ENCODE measurements at places on chromosomes 1 and 21.

- no peak for DNase-seq
Observed at GRCh38 chr1:60141276-60141675, 67.7 kb upstream of the C1orf87 start.

GRCh38 chr1:33979341-33979740 is 115.5 kb downstream of the HMGB4 start:
- no peak for DNase-seq

DNA sequence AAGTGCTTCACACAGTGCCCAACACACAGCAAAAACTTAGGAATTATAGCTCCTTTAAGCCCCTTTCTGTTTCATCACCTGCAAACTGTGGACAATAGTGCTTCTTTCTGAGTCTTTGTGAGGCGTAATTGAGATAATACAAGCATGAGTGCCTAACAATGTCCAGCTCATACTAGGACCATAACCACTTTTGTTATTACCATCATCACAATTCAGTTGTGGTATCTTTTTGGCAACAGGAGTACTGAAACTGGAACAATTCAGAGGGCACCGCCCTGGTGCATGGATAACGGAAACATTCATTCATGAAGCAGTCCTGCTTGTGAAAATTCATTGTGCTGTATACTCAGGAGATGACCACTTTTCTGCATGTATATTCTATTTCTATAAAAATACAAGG is 18.2 kb downstream of the DNAJC11 start:
- no peak for DNase-seq

- no peak for DNase-seq
Observed at GRCh38 chr1:173438675-173439074, 38.5 kb upstream of the PRDX6 start.

GRCh38 chr21:42312626-42313104 is 2.5 kb downstream of the TFF3 start:
- DNase-seq: no peak

- peak; percentile 25 for DNase-seq
Observed at GRCh38 chr1:150066838-150067183, 765 bp upstream of the VPS45 start.

GRCh38 chr1:175124861-175125260 is 57.2 kb downstream of the TNN start:
- DNase-seq: no peak

GRCh38 chr1:77421504-77422233 is 139.8 kb downstream of the AK5 start:
- DNase-seq: no peak

DNA sequence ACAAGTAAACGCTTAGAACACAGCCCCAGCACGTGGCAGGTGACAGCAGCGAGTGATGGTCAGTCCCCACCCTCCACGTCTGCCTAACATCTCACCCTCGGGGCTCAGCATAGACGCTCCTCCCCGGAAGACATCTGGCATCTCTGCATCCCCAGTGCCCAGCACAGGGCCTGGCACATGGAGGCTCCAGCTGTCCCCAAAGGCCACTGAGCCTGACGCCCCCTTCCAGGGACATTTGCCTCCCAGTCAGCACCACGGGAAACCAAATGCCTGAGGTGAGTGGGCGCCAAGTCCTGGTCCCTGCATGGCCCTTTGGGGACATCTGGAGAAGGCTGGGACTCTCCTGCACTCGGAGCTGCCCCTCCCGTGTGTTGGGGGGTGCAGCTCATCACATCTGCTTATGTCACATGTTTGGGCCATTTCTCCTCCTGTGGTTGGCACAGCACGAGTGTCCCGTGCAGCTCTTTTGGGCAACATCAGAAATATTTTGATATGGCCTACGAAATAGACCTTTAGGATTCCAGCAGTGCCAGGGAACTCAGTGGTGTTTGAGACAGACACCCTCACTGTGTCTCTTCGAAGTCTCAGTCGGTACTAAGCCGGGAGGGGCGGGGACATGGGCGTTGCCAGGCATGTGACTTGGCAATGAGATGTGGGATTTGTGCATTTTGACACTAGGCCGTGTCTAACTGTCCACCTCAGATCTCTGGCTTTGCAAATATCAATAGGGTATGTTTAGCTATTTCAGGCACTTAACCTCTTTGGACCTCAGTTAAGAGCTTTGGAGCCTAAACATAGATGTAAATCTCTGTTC is 315.0 kb downstream of the PTPRU start:
- DNase-seq: no peak

DNA sequence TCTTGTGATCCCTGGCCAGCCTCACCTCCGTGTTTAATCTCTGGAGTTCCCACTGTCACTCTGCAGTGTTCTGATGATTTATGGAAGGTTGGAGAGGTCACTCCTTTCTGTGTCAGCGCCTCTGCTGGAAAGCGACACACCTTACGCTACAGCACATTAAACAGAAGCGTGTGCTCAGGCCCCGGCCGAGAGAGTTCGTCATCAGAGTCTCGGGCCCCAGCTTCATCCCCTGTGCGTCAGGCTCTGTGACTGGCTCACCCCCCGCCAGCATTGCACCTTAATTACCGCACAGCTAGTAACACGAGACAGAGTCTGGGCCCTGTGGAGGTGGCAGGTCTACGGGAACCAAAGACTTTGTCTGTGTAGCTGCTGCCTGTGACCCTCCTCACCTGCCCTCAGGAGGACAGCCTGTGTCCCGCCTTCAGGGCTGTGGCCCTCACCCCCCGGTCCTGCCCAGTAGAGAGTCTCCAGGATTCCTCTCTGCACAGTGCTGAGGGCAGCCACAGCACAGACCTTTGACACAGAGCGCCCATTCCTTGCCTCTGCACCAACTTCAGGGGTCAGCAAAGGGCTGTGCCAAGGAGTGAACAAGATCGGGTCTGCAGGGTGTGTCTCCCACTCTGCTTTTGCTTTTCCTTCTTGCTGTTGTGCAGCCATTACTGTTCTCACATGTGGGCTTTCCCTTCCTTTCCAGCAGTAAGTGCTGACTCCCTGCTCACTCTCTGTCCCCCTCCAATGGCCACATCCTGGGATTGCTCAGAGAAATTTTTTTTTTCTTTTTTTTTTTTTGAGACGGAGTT is 157.6 kb downstream of the PGBD5 start:
- DNase-seq: no peak

DNA sequence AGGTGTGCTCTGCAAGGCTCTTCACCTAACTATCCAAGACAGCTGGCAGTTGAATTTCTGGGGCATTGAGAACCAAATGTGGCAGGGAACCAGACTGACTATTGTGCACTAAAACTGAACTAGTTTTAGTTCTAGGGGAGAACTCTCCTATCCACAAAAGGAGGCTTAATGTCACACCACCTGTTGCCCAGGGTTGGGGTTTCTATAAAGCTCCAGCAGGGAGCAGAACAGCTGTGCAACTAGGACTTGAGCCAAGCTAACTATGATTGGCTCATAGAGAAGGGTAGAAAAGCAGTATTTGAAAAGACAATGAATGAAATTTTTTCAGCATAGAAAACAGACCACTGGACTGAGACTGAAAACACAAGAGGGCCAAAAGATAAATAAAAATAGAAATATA is 53.3 kb upstream of the FGGY start:
- DNase-seq: no peak

GRCh38 chr1:84841971-84842370 is 51.0 kb downstream of the LPAR3 start:
- DNase-seq: no peak

DNA sequence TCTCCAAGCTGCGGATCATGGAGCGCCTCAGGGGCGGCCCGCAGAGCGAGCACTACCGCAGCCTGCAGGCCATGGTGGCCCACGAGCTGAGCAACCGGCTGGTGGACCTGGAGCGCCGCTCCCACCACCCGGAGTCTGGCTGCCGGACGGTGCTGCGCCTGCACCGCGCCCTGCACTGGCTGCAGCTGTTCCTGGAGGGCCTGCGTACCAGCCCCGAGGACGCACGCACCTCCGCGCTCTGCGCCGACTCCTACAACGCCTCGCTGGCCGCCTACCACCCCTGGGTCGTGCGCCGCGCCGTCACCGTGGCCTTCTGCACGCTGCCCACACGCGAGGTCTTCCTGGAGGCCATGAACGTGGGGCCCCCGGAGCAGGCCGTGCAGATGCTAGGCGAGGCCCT is 2.7 kb downstream of the CPTP start:
- DNase-seq: no peak

DNA sequence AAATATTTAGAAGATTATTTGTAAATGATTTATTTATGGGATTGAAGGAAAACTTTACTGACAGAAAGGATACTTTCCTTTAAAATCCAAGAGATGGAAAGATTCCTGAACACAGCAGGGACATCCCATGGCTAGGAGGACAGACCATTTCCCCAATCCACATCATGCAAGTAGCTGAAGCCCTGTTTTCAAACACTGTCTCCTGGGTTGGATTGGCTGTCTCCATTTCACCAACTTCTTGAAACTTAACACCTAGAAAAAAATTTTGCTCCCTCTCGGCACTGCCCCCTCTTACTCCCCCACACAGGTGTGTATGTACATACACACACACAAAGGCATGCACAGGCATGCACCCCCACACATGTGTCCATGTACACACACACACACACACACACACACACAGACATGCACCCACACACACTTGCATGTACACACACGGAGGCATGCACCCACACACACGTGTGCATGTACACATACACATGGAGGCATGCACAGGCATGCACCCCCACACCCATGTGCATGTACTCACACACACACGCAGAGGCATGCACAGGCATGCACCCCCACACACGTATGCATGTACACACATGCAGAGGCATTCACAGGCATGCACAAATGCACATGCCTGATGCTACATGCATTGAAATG is 320.0 kb downstream of the CHRM3 start:
- no peak for DNase-seq

DNA sequence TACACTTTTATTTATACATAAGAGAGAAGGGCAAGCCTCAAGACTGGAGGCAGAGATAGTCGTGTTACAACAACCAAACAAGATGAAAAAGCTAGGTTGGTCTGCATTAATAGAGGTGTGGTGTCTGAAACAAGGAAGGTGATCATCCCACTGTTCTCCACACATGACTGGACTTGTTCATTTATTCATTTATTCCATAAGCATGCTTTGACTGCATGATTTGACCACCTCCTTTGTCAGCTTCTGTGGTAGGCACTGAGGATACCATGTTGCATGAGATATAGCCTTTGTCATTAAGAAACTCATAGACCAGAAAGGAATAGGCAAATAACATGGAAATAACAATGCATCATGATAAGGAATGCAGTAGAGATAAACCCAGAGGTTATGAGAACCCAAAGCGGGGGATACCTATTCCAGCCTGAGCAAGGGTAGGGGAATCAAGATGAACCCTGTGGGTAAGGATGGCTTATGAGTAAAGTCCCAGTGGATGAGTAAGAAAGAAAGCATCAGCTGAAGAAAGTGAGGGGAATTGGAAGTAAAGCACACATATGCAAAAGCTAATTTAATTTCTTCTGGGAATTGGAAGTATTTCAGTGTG is 173.7 kb upstream of the FGGY start:
- DNase-seq: no peak

DNA sequence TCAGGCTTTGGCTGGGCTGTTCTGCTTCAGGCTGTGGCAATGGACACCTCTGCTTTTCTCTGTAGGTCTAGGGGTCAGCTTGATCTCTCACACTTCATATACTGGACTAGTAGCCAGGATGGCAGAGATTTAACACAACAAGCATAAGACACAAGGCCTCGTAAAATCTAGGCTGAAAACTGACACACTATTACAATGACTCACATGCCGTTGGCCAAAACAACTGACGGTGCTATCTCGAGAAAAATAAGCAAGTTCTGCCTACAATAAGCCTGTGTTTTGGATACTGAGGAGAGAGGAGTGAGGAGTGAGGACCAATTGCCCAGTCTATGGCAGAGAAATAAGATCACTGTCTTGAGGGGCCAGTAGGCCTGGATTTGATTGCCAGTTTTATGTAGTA is 840.7 kb upstream of the ADAMTS5 start:
- DNase-seq: no peak

DNA sequence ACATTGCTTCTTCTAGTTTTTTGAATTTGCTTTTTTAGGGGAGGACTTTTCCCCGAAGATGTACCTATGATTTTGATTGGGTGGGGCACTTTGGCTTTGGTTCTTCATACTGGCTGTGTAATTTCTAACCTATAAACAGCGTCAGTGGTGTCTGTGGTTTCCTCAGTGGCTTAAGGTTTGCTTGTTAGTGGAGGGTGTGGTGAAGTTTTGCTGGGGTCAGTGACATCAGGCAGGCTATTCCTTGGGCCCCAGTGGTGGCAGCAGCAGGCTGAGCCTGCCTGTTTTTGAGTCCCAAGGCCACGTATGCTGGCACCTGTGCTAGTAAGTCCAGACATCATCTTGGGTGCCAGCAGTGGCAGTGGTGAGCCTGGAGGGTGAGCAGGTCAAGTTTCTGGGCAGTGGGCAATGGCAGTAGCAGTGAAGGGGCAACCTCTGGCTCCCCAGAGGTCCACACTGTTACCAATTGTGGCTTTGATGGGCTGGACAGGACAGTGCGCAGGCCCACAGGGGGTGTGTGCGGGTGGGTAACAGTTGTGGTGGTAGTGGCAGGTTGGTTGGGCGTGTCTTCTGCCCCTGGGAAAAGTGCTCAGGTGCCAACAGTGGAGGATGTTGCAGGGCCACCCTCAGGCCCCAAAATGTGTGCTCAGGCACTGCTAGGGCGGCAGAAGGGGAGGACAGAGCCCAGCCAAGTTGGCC is 54.9 kb upstream of the B3GALT2 start:
- DNase-seq: no peak

GRCh38 chr1:107171333-107171732 is 30.5 kb downstream of the NTNG1 start:
- no peak for DNase-seq

GRCh38 chr1:39462074-39462473 is 29.4 kb upstream of the BMP8A start:
- DNase-seq: no peak

DNA sequence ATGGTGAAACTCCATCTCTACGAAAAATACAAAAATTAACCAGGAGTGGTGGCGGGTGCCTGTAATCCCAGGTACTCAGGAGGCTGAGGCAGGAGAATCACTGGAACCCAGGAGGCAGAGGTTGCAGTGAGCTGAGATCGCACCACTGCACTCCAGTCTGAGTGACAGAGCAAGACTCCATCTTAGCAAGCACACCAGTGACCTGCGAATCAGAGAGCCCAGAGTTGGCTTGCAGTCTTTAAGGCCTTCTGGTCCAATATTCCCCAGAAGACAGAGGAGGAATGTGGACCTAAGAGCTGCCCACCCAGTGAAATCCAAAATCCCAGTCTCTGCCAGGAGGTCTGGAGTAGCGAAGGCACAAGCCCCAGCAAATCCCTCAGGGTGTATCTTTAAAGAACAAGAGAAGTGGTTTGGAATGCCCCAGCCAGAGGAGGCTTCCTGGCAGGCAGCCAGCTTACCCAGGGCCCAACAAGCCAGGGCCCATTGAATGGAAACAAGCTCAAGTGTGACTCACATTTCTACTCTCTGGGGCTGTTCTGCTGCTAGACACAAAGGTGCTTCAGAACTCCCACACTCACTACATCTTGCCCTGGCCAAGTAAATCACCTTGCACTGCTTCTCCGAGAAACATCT is 23.9 kb downstream of the GPR161 start:
- DNase-seq: peak; percentile 8

- no peak for DNase-seq
Observed at GRCh38 chr1:6385488-6386191, 7.9 kb downstream of the ACOT7 start.
